PC-9 (cell line): ENCODE measurements at places on chromosomes 16 and 17. TPM values are rescaled to one million over a fixed set of nuclear protein-coding genes. Genes with fewer than 3 reads are reported as not detected.

CACNG1 gene
- not detected in 2 replicates for total RNA-seq

CLEC18B gene
- total RNA-seq, result 0.58 and 2.2 TPM in 2 replicates

MT1G gene
- total RNA-seq, result not detected in 2 replicates

VKORC1 gene
- 46.0 and 59.9 TPM in 2 replicates for total RNA-seq

SLC25A10 gene
- total RNA-seq, result 83.6 and 86.5 TPM in 2 replicates

ZNF48 gene
- total RNA-seq, result 20.1 and 25.9 TPM in 2 replicates

ADGRG1 gene
- 105 and 131 TPM in 2 replicates for total RNA-seq

TPSB2 gene
- total RNA-seq, result not detected in 2 replicates

RTN4RL1 gene
- 0.13 and 0.35 TPM in 2 replicates for total RNA-seq

ASPHD1 gene
- total RNA-seq, result 8.3 and 11.3 TPM in 2 replicates

TUBB3 gene
- 79.6 and 105 TPM in 2 replicates for total RNA-seq

CCDC57 gene
- total RNA-seq, result 138 and 140 TPM in 2 replicates

NPIPB6 gene
- 6.9 and 7.0 TPM in 2 replicates for total RNA-seq

DNASE1L2 gene
- total RNA-seq, result 6.0 and 7.3 TPM in 2 replicates

G6PC3 gene
- 69.3 and 70.9 TPM in 2 replicates for total RNA-seq

GGNBP2 gene
- 51.4 and 59.6 TPM in 2 replicates for total RNA-seq

CD300LF gene
- total RNA-seq, result not detected in 2 replicates

EPX gene
- not detected in 2 replicates for total RNA-seq

CPHXL2 gene
- total RNA-seq, result not detected in 2 replicates

TMEM106A gene
- total RNA-seq, result 8.3 and 8.6 TPM in 2 replicates

ALDH3A1 gene
- 1,620 and 1,906 TPM in 2 replicates for total RNA-seq
